SJSA1 (cell line): ENCODE measurements at places on chromosomes 7 and 10.

DNA sequence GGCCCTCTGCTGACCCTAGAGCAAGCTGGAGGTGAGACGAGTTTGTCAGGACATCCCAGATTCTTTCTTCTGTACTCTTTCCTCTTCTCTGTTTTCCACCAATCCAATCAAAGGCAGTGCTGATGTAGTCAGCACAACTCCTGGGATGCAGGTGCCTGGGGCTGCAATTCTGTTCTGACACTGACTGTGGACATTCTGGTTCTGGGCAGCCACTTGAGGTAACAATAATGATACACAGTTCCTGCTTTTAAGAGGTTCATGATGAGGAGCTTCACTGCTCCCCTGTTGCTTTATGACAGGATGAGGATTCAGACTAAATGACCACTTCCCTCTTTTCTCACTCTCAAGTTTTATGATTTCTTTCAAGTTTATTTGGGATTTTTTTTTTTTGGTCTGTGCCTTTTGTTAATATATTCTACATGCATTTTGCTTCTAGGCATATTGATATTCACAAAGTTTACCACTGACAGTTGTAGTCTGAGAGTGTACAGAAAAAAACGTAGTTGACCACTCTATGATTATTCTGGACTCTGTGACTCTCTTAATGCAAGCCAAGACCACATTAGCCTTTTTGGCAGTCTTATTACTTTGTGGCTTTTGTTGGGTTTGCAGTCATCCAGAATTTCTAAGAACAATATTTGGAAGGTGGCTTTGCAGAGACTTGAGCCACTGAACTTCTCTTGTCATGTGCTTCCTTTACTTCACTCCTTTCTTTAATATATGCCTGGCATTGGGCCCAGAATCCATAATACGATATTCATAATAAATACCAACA lies 247.6 kb downstream of the AUTS2 start:
- H3K36me3 ChIP-seq = no peaks in the 10 kb centered on the region
- no peak for DNase-seq

GRCh38 chr10:89838044-89838615 lies 136.7 kb downstream of the KIF20B start:
- H3K27ac ChIP-seq = no peak overlapping the region
- DNase-seq = no peak
- H3K4me3 ChIP-seq = no peak overlapping the region
- no peaks in the 10 kb centered on the region for H3K4me1 ChIP-seq
- no peaks in the 10 kb centered on the region for H3K27me3 ChIP-seq

- no peak overlapping the region for H3K4me3 ChIP-seq
- no peak overlapping the region for H3K27ac ChIP-seq
- DNase-seq = no peak
- H3K4me1 ChIP-seq = peaks cover 54% of the 10 kb centered on the region
Observed at GRCh38 chr7:47594406-47594805, 12.5 kb upstream of the TNS3 start.

- no peak for DNase-seq
- no peak overlapping the region for H3K27ac ChIP-seq
Observed at GRCh38 chr10:11587722-11588259, 23.7 kb downstream of the USP6NL start.

- H3K4me1 ChIP-seq = no peaks in the 10 kb centered on the region
- no peak overlapping the region for H3K27ac ChIP-seq
- H3K27me3 ChIP-seq = no peaks in the 10 kb centered on the region; the same call in none of the 2 replicates
- no peaks in the 10 kb centered on the region for H3K36me3 ChIP-seq
- no peak for DNase-seq
- no peak overlapping the region for H3K4me3 ChIP-seq
Observed at GRCh38 chr10:126593968-126594701, 76.4 kb downstream of the C10orf90 start.
